Stimulated activated CD8-positive, alpha-beta memory T cell treated with anti-CD3 and anti-CD28 coated beads, Interleukin-7, amount 100 ng/mL, for 48 hours (primary cell): ENCODE measurements at places on chromosomes 5 and 9.

GRCh38 chr5:31585895-31586270 lies 53.0 kb upstream of the PDZD2 start:
- DNase-seq, result no peak

GRCh38 chr9:77719321-77719720 lies 71.2 kb upstream of the GNA14 start:
- DNase-seq, result no peak

DNA sequence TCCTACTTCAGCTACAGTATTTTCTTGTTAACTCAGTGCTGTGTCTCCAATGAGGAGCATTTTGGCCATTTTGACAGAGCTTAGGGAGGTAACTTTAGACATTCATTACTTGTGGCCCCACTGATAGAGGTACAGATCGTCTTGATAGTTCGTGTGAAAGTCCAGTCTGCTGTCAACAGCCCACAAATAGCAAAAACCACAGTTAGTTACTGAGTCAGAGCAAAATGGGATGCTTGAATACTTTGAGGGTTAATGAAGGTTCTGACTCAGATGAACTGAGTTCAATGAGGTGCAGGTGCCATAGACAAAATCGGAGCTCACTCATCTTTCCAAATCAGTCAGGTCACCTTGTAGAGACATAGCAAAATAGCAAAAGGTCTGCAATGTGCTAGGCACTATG lies 163.1 kb upstream of the TLE4 start:
- no peak for DNase-seq

DNA sequence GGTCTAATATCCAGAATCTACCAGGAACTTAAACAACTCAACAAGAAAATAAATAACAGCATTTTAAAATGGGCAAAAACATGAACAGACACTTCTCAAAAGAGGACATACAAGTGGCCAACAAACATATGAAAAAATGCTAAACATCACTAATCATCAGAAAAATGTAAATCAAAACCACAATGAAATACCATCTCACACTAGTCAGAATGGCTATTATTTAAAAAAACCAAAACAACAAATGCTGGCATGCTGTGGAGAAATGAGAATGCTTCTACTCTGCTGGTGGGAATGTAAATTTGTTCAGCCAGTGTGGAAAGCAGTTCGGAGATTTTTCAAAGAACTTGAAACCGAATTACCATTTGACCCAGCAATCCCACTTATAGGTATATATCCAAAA lies 63.1 kb downstream of the ADAMTS6 start:
- DNase-seq, result no peak

- DNase-seq, result no peak
Observed at GRCh38 chr9:4985386-4986266, 554 bp downstream of the JAK2 start.

DNA sequence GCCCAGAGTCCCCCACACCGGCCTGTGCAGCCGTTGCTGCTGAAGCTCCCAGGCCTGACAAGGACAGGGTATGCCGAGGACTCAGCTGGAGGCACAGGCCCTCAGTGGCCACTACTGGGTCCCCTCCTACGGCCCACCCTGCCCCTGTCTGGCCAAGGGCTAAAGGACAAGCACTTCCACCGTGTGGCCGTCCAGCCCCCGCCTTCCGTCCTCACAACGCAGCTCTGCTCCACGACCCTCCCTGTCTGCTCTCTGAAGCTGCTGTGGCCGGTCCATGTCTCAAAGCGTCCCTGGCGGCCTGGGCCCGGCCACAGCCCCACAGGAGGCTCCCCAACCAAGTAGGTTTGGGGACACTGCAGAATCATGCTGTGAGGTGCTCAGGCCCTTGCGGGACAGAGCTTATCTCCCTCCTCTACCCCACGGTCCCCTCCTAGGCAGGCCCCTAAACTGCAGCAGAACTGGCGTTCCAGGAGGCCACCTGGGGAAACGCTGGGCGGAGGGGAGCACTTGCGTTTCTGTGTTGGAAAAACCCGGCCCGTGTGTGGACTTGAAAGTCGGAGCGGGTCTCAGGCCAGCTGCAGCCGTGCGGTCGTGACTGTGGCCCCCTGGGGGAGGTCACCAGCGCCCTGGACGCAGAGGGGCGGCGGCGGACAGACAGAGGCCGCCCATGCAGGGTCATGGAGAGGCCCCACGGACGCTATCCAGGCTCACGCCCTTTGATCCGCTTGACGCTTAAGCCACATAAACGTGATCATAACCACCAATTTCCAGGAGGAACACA lies 45.6 kb downstream of the NKD2 start:
- no peak for DNase-seq

DNA sequence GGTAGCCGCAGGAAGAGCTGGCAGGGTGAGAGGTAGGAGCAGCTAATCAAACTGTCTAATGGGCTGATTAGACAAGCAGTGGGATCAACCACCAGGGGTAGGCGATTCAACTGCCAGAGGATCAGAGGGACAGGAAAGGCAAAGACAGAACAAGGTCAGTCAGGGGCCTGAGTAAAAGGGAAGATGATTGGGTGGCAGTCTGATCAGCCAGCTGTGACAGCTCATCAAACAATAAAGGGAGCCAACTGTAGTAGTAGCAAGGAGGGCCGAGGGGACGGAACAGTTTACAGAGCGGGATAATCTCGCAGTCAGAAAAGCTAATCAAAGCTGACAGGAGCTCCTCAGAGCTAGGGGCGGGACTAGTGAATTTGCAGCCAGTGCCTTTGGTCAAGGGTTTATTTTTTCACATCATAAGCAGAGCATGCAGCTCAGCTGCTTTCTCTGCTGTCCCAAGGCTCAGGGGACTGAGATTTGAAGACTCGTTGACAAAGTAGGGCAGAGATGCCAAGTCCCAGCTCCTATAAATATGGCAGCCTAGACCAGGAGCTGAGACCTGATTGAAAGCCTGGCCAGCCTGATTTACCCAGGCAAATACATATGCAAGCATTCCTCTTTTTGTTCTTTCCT lies 418.2 kb downstream of the GABRG2 start:
- no peak for DNase-seq

DNA sequence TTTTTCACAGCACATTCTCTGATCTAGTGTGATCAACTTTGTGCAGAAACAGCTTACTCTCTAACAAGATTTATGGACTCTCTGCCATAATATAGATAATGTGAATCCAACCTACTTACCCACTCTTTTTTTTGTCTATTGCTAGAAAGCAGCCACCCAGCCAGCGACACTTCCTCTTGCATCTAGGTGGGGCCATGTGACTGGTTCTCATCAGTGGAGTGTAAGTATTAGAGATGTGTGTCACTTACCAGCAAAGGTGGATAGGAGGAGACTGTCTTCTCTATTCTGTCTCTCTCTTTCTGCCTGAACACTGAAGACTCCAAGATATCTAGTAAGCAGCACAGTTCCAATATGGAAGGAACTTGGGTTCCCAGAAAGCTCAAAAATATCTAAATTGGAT lies 174.8 kb downstream of the MCTP1 start:
- no peak for DNase-seq

GRCh38 chr5:90142541-90142940 lies 267.0 kb downstream of the CETN3 start:
- DNase-seq, result no peak

- DNase-seq, result no peak
Observed at GRCh38 chr5:115241881-115242642, 20.6 kb downstream of the PGGT1B start.
